NCI-H2081 (cell line): ENCODE measurements at places on chromosomes 16 and 17.

GRCh38 chr16:19242987-19243575 is 42.5 kb upstream of the CLEC19A start:
- DNase-seq, result no peak

DNA sequence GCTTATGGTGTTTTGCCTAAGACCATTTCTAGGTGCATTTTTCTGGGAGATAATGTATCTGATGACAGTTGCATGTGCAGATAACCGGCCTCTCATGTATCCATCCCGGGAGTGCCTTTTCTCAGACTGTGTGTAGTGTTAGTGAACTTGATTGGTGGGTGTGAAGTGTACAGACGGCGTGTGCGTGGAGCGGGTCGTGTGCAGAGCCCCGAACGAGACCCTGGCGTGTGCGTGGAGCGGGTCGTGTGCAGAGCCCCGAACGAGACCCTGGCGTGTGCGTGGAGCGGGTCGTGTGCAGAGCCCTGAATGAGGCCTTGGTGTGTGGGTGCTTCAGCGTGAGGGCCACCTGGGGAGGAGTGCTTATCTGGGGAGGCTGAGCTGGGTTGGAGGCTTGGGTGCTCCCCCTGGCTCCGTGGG is 28.9 kb upstream of the ZNF750 start:
- DNase-seq, result no peak

GRCh38 chr17:27552276-27552732 is 78.7 kb upstream of the LGALS9 start:
- no peak for DNase-seq

GRCh38 chr16:51439271-51439670 is 288.2 kb upstream of the SALL1 start:
- no peak for DNase-seq

DNA sequence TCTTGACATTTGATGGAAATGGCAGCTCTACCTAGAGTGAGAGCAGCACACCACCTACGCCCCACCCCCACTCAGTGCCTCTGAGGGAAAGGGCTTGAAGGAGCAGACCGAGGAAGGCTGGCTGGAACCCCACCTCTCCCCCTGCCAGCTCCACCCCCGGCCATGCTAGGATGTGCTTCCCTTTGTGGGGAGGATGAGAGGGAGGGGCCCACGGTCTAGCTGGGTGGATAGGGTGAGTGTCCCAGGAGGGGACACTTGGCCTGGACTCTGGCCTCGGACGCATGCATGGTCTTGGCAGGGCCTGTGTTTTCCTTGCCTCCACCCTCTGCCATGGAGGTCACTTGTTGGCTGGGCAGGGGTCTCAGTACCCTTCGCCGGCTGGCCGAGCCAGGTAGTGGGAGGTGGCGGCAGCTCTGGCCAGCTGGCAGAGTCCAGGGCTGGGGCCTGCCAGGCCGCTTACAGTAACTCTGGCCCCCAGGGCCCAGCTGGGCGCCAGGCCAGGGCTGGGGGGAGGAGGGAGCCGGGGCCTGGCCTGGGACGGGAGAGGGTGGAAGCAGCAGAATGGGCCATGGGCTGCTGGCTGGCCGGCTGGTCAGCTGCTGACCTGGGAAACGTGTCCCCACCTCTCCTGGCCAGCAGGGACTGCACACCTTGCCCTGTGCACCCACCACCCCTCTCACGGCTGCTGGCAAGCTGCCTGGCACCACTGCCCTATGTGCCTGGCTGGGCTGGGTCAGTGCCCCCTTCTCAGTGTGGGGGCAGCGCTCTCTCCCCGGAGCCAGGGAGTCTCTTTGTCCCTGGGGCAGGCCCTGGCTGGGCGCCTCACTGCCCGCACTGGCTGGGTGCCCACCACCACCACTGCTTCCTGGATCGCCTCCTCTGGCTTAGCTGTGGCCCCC is 23.0 kb downstream of the RARA start:
- DNase-seq, result no peak

DNA sequence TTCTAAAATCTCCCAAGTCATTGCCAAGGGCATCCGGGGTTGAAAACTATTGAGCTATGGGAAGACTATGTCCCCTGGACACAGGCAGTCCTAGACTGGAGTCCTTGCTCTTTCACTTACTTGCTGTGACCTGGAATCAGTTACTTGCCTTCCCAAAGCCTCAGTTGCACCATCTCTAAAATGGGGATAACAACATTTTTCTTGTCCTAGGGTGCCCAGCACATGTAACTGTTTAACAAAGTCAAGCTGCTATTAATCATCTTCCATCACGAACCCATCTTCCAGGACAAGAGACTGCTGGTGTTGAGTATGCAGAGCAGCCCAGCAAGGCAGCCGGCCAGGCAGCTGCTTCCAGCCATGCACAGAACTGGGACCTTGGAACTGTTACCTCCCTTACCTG is 9.9 kb upstream of the CACNG4 start:
- DNase-seq, result no peak

DNA sequence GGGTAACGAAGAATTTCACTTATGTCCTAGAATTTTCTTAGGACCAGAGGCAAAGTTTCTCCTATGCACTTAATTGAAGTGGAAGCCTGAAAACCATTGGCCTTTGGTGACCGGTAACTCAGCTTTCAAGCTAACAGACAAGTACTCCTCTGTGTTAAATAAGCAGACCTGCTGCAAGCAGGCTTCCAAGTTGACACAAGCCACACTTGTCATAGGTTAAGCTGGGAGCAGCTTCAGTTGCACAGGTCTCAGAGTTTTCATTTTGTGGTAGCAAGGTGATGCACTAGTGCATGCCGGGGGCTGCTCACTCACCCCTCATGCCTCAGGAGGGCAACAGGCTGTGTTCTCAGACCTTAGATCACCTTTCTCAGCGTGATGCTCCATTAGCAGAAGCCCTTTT is 399.9 kb downstream of the UTP18 start:
- DNase-seq, result no peak

DNA sequence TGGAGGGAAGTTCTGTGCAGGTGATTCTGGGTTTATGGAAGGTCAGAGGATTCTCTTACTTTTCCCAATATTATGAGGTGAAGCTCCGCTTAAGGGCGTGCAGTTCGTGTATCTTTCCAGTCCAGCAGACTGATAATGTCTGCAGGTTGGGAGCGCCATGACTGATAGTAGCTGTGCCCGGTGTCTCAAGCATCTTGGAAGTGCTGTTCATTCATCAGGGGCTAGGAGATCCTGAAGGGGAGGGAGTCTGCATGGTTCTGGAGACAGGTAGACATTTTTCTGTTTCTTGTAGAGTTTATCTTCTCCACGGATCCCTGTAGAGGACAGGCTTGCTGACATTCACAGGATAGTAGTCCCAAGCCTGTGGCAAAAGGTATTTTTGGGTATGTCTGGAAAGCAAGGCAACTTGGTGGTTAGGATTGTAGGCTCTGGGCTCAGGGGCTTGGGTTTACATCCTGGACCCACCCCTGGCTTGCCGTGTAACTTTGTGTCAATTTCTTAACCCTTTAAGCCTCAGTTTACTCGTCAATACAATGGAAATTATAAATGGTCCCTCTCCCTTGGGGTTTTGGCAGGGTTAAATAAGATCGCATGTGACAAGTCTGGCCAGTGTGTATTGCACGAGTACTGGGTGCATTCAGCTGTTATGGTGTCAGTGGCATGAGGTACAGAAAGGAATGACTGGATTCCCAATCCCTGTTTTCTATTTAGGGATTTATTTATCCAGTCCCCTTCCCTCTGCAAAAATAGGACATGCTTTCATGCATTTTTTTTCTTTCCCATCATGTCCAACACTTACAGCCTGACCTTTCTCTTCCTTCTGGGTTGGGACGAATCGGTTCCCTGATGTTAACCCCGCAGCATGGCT is 8.2 kb downstream of the HLF start:
- DNase-seq, result no peak

GRCh38 chr17:78990349-78991016 is 10.8 kb upstream of the LGALS3BP start:
- no peak for DNase-seq

GRCh38 chr16:88533381-88533917 is 36.8 kb upstream of the ZC3H18 start:
- DNase-seq, result no peak

GRCh38 chr16:22775220-22775922 is 38.6 kb upstream of the HS3ST2 start:
- no peak for DNase-seq

GRCh38 chr17:79836510-79836971 is 2.7 kb downstream of the CBX4 start:
- DNase-seq, result no peak

- DNase-seq, result no peak
These were observed at the start of gene HOXB5 for GRCh38 chr17:48593126-48593829. Gene HOXB5, minus strand, starts transcription at chr17:48593779. Its CDS starts 97 bp downstream, at chr17:48593682.

GRCh38 chr16:4706871-4707270 is 13.5 kb downstream of the NUDT16L1 start:
- no peak for DNase-seq

DNA sequence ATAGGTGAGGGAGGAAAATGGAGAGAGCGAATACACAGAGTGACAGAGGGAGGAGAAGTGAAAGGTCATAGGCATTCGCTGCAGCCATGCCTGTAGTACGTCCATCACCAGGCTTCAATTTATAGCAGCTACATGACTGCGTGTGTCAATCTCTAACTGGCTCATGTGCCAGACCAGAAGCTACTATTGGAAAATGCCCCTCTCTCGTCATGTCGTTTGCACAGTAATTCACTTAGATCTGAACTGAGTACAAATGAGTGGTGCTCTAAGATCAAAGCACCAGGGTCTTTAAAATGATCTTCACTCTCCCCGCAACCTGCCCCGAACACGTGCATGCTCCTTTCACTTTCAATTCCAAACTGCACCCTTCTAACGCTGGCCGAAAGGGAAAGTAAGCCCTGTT is 51.3 kb downstream of the ADCY9 start:
- DNase-seq, result no peak

DNA sequence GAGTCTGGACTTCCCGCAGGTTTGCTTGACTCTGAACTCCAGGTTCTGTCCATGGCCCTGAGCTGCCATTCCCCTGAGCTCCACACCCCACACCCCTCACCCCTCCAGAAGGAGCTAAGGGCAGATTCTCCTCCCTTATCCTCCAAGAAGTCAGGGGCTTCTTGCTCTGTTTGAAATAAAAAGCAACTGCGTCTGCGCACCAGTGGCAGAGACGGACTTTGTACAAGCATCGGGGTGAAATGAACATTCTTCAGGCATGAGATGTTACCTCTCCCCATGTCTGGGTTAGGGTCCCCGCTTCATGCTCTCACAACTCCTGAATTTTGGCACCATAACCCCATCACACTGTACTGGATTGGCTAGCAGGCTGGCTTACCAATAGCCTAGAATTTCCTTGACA is 36.1 kb upstream of the DLX4 start:
- no peak for DNase-seq

GRCh38 chr16:73549984-73550631 is 502.2 kb upstream of the ZFHX3 start:
- DNase-seq, result no peak

GRCh38 chr16:49858200-49859124 is 2.5 kb upstream of the ZNF423 start:
- DNase-seq, result no peak

- DNase-seq, result peak; percentile 3
These were observed 64.2 kb downstream of the SPECC1 start for GRCh38 chr17:20073055-20073979.

GRCh38 chr17:82438401-82439193 is 12.0 kb downstream of the CYBC1 start:
- no peak for DNase-seq

- DNase-seq, result peak; percentile 36
These were observed 133.0 kb upstream of the GSE1 start for GRCh38 chr16:85479972-85480726.

GRCh38 chr17:2120586-2121335 is 65.9 kb downstream of the HIC1 start:
- no peak for DNase-seq

DNA sequence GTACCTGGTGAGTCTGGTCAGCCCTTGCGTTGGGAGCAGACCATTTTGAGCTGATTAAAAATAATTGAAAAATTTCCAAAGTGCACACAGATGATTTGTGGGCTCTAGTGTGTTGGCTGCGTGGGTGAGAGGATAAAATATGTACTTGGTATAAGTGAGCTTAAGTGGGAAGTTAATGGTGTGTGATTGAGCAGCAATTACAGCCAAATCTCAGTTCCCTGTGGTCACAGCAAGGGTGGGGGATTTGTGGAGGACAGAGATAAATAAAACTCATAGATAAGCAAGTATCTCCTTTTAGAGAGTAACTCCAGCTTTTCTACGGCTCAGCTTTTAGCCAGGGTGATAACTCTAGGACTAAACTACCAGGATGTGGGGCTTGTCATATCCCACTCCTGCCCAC is 390.4 kb downstream of the UTP18 start:
- DNase-seq, result peak; percentile 19

DNA sequence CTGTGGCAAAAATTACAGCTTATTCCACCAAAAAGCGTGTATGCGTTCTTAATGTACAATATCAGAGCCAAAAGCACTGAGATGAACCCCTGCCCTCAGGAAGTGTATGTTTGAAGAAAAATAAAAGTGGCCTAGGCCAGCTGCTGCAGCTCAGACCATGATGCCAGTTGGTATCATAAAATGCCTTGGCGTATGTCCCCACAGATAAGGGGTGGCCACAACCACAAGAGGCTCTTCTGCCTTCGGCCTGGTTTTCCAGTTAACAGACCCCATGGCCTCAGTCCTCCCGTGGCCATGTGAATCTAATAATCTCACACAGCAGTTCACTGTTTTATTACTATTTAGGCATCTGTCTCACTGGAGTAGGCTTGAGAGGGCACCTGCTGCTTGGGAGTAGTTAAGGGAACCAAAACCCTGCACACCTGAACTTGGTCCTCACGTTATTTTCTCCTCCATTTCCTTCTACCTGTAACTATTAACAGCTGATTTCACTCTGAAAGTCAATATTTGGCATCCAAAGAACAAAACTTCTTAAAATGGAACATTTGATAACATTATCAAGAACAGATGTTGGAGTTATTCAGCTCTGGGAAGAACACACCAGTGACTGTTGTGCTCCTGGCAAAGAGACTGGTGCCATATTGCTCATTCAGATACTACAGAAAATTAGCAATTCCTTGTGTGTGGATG is 34.8 kb upstream of the ERN1 start:
- no peak for DNase-seq

DNA sequence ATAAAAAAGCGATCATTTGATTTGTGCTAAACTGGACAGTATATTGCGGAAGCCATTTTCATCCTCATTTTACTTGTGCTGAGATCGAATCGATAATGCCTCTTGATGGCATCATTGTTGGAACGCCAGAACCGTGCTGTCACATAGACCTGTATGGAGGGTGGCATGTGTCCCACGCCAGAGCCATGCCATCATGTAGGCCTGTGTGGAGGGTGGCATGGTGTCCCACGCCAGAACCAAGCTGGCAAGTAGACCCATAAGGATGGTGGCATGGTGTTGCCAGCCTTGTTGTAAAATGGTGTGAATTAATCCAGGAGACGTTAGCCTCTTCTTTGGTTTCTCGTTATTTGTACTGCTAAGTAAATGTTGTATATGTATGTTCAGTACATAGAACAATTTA is 222.7 kb upstream of the CHMP6 start:
- no peak for DNase-seq
